CD4-positive, alpha-beta T cell treated with Interleukin-15 for 1 hour (primary cell): ENCODE measurements at places on chromosomes 1 and 21.

DNA sequence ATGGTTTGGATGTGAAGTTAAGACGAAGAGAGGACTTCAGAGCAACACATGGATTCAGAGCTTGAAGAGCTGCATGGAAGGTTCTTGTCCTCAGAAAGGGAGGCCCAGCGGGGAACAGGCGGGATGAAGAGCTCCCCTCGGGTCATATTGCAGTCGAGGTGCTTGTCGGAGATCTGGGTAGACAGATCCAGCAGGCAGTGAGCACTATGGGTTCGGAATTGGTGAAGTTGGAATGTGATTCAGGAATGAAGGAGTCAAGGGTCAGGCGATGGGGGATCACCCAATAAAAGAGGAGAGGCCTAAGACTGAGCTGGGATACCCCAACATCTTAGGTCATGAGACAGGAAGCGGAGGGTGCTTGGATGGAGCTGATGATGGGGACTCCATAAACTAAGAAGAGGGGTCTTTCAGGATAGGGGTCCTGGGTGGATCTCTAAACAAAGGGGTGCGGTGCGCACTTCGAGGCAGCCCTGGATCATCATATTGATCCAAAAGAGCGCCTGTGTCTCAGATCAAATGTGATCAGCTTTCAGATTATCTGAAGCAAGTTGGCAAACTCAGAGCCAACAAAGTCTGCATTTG, 176.3 kb upstream of the VAMP3 start:
- peak; percentile 2 for DNase-seq

DNA sequence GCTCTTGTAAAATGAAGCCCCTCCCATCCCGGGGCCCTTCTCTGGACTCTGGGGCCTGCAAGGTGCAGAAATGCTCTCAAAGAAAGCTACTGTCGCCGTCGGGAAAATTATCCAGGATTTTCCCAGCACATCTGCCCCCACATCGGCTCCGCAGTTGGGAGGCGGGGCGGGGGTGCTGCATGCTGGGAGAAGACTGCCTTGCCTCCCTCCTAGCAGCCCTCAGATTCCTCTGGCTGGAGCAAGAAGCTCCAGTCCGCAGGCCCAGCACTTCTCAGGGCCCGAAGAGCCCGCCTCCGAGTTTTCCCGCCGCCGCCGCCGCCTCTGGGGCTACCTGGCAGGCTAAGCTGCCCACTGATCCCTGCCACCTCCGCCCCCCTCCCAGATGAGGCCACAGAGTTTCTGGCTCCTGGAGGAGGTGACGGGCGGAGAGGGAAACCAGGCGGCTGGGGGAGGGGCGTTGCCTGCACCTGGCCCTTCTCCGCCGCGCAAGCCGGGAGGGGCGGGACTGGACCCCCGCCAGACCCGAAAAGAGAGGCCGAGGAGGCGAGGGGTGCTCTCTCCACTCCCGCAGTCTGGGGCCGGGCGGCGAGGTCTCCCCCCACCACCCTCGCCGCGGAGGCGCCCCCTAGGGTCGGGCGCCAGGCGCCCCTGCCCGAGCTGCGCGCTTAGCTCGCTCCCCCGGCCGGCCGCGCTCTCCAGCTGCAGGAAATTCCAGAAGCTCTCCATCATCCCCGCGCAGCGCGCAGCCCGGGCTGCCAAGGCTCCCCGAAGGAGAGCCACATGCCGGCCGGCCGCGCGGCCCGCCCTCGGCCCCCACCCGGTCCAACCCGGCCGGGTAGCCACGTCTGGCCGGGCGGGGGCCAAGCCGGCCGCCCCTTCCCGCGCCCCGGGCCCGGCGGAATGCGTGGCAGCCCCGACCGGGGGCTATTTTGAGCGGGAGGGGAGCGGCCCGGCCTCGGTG, 28.8 kb downstream of the AHDC1 start:
- DNase-seq, result no peak

DNA sequence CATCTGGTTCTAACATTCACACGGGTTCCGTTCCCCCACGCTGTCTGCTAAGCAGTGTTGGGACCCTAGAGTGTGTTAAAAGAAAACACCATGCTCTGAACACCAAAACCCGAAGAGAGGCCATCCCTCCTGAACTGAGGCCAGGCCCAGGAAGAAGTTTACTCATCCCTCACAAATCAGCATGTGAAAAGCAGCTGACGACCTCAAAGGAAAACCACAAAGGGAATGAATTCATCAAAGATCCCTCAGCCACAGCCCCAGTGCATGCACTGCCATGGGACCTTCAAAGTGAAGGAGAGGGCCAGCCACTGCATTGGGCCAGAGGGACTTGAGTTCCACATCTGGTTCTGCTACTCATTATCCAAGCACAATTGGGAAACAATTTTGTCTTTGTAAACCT, 7.0 kb upstream of the PSEN2 start:
- DNase-seq, result no peak

GRCh38 chr1:153816283-153816889, 41.2 kb downstream of the SLC27A3 start:
- DNase-seq, result no peak

DNA sequence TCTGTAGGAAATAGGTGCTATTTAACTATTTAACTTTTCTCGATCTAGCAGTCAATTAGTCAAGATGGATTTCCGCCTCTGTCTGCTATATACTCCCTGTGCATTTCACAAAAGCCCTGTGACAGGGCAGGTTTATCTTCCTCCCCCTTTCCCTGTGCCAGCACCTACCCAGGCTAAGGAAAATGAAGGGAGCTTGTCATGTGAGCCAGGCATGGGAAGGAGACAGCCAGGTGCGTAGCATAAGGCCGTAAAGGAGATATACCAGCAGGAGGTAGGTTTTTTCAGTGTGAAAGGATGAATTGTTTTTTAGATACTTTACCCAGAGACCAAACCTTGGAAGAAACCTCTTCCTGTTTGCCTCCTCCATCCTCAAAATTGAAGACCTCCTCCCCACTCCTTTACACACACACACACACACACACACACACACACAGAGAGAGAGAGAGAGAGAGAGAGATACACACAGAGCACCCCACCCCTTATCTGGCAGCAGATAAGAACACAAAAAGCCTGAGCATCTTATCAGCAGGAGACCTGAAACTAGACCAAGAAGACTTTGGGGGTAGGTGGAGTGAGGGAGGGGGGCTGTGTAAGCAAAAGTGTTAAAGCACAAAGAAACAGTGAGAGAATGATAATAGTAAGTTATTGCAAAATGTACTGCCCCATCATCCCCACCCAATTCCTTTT, 12.0 kb upstream of the TARBP1 start:
- DNase-seq, result no peak

- no peak for DNase-seq
Measured at GRCh38 chr1:192108161-192108560, 50.1 kb upstream of the RGS18 start.

DNA sequence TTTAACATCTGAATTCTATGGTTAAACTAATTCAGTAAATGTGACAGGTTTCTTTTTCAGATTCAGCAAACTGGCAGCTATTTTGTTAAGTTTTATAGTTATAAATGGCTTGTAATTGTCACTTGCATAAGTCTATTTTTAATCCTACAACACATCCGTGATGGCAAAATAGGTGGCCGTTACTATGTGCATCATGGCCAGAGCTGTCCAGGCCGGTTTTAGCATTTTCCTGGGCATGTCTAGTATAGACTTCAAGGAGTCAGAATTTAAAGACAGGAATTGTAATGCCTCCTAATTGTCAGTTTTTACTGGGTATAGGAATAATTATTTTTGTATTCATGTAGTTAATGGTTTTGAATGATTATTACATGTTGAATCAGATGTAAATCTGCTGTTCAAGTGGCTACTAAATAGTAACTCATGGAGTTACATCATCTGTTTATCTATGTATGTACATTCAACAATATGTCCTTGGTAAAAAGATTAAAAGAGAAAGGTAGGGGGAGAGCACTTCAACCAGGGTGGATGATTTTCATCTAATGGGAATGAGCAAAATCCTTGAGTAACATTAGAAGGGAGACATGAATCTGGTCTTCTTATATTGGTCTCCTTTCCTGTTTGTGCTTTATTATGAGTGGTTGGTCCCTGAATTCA, 3.2 kb upstream of the B3GALT2 start:
- DNase-seq, result no peak

DNA sequence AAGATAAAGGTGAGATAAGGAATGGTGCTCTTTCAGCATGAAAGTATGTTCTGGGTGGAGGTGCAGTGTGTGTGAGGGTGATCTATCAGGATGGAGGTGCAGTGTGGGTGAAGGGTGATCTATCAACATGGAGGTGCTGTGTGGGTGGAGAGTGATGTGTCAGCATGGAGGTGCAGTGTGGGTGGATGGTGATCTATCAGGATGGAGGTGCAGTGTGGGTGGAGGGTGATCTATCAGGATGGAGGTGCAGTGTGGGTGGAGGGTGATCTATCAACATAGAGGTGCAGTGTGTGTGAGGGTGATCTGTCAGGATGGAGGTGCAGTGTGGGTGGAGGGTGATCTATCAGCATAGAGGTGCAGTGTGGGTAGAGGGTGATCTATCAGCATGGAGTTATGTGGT, 12.3 kb upstream of the MAP10 start:
- no peak for DNase-seq

GRCh38 chr1:161440312-161440894, 64.9 kb upstream of the FCGR2A start:
- peak; percentile 41 for DNase-seq

- DNase-seq, result no peak
Measured at GRCh38 chr1:170558731-170559130, 26.8 kb downstream of the GORAB start.

DNA sequence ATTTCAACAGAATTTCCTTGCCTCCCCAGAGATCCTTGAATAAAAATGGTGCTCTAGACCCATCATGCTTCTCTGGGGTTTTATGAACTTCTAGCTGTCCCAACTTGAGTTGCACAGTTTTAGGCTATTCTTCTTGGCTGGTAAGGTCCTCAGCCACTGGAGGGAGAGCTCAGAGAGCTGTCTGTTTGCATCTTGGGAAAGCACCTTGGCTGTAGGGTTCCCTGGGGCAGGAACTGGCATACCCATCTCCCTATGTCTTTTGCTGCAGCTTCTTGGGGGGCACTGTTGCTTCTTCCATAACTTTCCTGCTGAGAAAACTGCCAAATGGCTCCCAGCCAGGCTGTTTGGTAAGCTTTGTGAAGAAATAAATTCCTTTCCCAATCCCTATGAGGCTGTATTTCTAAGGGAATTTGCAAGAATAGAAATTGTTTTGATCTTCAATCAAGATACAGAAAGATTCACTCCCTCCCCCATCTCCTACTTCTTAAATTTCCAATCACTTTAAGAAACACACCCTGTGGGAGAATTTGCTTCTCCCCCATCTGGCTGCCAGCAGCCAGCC, 8.2 kb upstream of the FMOD start:
- no peak for DNase-seq

GRCh38 chr21:37915497-37915911, 753 bp downstream of the KCNJ6 start:
- no peak for DNase-seq

DNA sequence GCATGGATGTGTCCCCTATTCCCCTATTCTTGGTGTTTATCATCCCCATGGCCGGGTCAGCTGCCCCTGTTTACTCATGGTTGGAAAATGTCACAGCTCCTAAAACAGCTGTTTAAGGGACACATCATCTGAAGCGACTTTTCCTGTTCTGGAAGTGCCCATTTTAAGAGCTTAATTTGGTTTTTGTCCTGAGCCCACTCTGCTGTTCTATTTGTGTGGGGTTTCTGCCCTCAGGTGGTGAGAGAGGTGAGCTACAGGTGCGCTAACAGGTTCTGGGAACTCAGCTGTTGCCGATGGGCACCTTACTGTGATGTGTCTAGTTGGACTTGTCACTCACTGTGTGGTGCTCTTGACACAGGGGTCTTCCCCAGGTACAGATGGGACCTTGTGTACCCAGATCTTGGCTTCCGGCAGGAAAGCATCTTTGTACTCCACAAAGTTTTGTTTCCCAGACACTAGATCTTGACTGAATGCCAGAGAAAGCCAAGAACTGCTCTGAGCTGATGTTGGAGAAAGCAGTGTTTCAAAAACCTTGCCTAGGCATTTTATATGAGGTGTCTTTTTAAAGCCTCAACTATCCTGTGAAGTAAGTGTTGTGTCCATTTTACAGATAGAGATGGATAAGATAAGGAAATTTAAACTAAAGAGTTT, 59.0 kb upstream of the CD1D start:
- peak; percentile 23 for DNase-seq

GRCh38 chr1:39926820-39927219, 25.1 kb upstream of the MYCL start:
- no peak for DNase-seq

- DNase-seq, result no peak
Measured at GRCh38 chr1:84352298-84353106, 45.8 kb upstream of the DNASE2B start.

- DNase-seq, result no peak
Measured at GRCh38 chr1:98104289-98104688, 183.5 kb upstream of the DPYD start.

DNA sequence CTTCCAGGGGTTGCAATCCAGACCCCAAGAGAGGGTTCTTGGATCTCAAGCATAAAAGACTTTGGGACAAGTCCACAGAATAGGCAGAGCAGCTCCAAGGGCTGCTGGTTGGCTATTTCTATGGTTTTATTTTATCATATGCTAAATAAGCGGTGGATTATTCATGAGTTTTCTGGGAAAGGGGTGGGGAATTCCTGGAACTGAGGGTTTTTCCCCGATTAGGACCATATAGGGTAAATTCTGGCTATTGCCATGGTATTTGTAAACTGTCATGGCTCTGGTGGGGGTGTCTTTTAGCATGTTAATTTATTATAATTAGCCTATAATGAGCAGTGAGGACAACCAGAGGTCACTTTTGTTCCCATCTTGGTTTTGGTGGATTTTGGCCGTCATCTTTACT, 270.9 kb upstream of the PLXNA2 start:
- DNase-seq, result no peak

DNA sequence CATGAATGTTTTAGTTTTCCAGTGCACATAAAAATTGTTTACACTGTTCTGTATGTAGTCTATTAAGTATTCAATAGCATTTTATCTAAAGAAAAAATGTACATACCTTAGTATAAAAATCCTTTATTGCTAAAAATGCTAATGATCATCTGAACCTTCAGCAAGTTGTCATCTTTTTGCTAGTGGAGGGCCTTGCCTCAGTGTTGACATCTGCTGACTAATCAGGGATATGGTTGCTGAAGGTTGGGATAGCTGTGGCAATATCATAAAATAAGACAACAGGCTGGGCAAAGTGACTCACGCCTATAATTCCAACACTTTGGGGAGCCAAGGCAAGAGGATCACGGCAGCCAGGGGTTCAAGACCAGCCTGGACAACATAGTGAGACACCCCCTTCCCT, 9.0 kb downstream of the DYNLT5 start:
- DNase-seq, result no peak

GRCh38 chr1:179034720-179035119, 9.0 kb downstream of the FAM20B start:
- no peak for DNase-seq

GRCh38 chr1:56188855-56189254, 390.5 kb downstream of the PLPP3 start:
- DNase-seq, result no peak

- DNase-seq, result no peak
Measured at GRCh38 chr1:184157394-184157742, 105.8 kb downstream of the TSEN15 start.

DNA sequence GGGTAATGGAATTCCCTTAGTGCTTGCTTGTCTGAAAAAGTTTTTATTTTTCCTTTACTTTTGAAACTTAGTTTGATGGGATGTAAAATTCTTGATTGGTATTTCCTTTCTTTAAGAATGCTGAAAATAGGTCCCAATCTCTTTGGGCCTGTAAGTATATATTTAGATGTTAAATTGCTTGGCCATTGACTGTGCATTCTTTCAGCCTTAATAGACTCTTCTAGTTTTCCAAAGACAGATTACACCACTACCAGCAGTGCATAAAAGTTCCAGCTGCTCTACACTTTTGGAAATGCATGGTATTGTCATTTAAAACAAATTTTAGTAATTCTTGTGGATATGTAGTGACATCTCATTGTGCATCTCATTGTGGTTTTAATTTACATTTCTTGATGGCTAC, 464.8 kb upstream of the USP24 start:
- DNase-seq, result no peak
